ENCODE measurements at places on chromosomes 7 and 10. TPM values are rescaled to one million over a fixed set of nuclear protein-coding genes. Genes with fewer than 3 reads are reported as not detected.

- no peak for DNase-seq
Measured at GRCh38 chr7:66698652-66699205, 41.8 kb upstream of the RABGEF1 start.

- DNase-seq, result no peak
Measured at GRCh38 chr7:150324373-150324961, 1.1 kb upstream of the ACTR3C start.

DNA sequence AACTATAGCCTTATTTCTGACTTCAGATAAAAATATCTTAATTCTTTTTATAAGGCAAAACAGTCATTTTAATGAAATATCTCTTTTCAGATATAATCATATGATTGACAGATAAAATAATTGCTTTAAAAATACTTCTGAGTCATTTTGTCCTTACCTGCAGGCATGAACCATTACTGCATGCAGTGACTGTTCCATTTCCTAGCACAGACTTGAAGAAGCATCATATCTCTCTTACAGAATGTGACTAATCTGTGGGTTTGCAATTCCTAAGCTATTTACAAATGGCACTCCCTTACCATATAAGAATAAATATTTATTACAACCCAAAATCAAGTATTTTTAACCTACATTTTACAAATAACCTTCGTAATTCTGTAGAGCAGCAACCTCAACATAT lies 120.7 kb downstream of the SRPK2 start:
- DNase-seq, result no peak

- no peak for DNase-seq
Measured at GRCh38 chr10:12243864-12244620, 48.1 kb downstream of the CDC123 start.

CPED1 gene
- total RNA-seq, result 58.6 TPM

GRCh38 chr10:19713800-19714525 lies 102.3 kb upstream of the PLXDC2 start:
- DNase-seq, result no peak

- DNase-seq, result no peak
Measured at GRCh38 chr10:22156750-22157149, 61.1 kb downstream of the EBLN1 start.

GRCh38 chr7:901388-902154 lies 25.2 kb downstream of the GET4 start:
- DNase-seq, result peak; percentile 89

GRCh38 chr10:97399843-97400545 lies 1.1 kb downstream of the RRP12 start:
- peak; percentile 43 for DNase-seq

GRID1 gene
- 6.3 TPM for total RNA-seq

PLXDC2 gene
- total RNA-seq, result 92.0 TPM

FAM241B gene
- 4.0 TPM for total RNA-seq

DNA sequence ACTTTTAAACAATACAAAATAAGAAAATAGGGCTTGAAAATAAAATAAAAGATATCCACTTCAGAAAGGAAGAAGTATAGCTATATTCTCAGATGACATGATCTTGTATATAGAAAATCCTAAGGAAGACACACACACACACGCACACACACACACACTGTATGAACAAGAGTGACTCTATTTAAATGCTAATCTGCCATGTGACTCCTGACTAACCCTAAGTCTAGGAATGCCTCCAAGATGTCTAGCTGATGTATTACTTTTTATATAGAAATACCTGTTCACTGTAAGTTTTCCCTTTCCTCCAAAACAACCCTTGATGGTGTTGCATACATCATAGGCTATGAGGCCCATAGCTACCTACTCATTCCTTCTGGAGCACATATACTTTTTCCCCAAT lies 173.1 kb upstream of the LRRTM3 start:
- DNase-seq, result no peak

TUBAL3 gene
- 0.49 TPM for total RNA-seq

DNA sequence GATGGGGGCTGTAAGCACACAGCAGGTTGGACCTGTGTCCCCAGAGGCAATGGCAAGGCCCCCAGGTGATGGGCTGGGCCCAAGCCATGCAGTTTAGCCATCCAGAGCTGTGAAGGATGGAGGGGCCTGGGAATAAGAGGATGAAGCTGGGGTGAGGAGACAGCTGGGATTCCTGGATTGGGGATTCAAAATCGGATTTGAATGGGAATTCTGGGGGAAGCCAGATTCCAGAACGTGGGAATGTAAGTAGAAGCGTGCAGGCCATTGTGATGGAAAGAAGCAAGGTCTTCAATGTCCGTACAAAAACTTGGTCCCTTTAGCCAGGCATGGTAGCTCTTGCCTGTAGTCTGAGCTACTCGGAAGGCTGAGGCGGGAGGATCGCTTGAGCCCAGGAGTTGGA lies 9.8 kb downstream of the SH2B2 start:
- DNase-seq, result no peak

DNA sequence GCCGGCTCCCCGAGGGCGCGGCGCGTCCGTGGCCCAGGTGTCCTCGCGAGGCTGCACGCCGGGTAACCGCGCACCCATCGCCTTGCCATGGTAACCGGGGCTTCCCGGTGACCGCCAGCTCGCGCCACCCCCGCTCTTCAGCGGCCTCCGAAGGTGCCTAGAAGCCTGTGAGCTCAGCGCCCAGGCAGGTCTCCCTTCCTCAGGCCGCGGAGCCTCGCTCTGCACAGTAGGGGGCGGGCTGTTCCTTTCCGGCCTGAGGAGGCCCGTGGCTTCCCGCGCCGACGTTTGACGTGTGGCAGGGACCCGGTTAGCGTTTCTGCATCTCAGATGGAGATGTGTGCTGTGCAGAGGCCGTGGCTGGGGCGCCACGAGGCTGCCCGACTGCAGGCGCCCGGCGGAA lies 117.1 kb downstream of the DYNC2I1 start:
- DNase-seq, result no peak

CTAGE8 gene
- 3.1 TPM for total RNA-seq

ADAM8 gene
- 12.7 TPM for total RNA-seq

DNA sequence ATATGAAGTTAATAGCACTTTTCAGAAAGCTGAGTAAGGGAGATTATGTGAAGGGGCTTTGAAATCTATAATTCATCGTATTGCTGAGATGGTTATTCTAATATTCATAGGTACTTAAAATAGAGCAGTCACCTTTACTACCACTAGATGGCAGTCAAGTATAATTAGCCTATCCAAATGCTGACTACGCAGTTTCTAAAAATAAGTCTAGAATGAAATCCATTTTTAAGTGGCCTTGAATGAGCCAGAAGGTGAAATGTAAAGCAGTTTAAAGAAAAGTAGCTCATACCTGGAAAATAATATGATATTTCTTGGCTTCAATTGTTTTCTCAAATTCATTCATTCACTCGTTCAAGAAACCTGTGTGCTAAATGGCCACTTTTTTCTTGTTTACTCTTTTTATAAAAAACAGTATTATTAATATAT lies 1277.1 kb downstream of the GATA3 start:
- no peak for DNase-seq

DNA sequence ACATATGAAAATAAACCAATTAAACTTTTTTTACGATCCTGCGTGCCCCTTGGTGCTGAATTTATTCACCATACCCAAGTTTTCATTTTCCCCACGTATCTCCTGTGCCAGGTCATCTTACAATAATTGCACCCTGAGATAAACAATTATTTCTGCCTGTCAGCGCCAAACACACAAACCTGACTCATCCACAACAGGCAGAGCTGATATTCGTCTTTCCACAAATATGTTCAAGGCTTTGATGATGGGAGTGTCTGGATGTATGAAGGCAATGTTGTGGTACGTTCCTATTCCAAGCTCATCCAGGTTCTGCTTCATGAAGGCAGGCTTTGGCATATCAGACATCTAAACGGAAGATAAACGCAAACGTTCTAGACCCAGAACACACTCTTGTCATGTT lies 45.8 kb upstream of the RHEB start:
- no peak for DNase-seq

ZNF503 gene
- total RNA-seq, result 15.9 TPM

DNA sequence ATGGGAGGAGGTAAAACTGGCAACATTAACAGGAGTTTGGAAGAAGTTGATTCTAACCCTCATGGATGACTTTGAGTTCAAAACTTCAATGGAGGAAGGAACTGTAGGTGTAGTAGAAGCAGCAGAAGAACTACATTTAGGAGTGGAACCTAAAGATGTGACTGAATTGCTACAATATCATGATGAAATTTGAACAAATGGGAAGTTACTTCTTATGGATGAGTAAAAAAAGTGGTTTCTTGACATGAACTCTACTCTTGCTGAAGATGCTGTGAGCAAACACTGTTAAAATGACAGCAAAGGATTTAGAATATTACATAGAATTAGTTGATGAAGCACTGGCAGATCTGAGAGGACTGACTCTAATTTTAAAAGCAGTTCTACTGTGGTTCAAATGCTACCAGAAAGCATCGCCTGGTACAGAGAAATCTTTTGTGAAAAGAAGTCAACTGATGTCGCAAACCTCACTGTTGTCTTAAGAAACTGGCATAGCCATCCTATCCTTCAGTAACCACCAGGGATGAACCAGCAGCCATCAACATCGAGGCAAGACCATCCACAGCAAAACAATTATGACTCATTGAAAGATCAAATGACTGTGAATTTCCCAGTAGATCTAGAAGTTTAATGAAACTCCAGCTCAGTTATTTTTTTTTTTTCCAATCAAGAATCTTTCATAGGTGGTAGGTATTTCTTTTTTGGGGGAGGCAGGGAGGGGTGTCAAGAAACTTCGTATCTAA lies 20.8 kb downstream of the BRAF start:
- DNase-seq, result no peak

GIMAP7 gene
- 16.9 TPM for total RNA-seq

DNA sequence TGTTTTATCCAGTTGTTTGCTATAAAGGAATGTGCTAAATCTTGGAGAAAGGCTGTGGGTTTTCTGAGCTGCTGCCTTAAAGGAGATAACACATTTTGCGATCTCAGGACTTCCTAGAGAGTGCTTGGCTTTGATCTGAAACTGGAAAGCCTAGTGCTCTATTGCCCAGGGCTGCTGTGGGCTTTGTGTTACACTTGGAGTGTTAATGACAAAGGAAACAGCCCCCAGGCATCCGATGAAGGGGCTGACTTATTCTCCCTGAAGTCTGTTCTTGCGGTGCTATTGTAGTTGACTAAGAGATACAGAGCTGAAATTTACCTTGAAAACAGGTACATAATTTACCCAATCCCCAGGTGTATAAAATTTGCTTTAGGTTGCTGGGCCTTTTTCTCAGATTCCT lies 74.5 kb downstream of the SND1 start:
- no peak for DNase-seq

LRGUK gene
- total RNA-seq, result 2.4 TPM

DNA sequence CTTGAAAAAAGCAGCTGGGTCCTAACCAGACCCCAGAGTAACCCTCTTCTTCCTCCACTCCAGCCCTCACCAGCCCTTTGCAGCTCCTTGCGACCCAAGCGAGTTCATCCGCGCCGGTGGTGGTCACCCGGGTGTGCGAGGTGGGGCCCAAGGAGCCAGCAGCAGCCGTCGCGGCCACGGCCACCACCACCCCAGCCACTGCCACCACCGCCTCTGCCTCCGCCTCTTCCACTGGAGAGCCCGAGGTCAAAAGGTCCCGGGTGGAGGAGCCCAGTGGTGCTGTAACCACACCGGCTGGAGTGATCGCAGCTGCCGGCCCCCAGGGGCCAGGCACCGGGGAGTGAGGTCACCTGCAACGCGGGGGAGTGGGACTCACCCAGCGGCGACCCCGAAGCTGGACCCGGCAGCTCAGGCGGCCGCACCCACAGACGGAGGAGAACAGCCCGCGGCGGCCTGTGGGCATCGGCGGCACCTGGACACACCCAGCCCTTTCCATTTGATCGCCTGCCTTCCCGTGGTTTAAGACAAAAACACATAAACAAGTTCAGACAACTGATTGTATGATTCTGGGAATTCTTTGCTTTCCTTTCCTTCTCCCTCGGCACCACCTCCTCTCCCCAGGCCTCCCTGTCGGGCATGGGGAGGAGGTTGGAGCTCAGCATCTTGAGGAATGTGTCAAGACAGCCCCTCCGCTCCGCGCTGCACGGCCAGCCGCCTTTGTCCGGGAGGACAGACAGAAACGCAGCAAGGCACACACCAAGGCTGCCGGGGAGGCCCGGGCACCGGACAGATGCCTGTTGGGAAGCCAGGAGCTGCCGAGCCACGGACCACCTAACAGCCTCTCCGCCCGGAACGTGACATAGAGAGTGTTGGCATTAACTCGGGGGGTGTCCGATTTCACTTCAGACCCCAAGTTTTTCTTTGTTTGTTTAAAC lies 13.0 kb upstream of the AP5Z1 start:
- no peak for DNase-seq

PVRIG gene
- 3.1 TPM for total RNA-seq

GRCh38 chr7:6579446-6579845 lies 2.2 kb downstream of the ZDHHC4 start:
- DNase-seq, result no peak

DNA sequence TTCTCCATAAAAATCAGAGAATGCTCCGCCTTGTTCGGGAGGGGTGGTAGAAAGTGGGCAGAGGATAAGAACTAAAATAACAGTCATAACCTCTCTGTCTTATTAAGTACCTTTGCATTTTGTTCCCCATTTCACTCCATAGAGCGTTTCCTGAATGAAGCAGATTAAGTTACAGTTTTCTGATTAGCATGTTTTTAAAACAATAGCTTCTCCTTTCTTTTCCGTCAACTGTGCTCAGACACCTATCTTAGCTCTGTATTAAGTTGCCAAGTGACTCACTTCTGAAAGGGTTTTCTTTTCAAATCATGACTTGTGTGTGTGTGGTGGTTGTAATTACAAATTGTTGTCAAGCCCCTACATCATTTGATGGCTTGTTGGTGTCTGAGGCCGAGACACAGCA lies 1.4 kb downstream of the HABP2 start:
- no peak for DNase-seq

DNA sequence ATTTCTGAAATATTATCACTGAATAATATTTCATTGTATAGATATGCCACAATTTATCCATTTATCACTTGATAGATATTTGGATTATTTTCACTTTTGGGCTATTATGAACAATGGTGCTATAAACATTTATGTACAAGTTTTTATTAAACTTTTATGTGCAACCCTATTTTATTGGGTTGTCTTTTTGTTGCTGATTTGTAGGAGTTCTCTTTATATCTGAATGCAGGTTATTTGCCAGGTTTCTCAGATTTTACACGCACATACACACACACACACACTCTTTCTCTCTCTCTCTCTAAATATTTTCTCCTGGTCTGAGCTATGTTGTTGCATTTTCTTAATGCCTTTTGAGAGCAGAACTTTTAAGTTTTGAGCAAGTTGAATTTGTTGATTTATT lies 36.2 kb downstream of the ADK start:
- no peak for DNase-seq

NME8 gene
- total RNA-seq, result 0.89 TPM

DNA sequence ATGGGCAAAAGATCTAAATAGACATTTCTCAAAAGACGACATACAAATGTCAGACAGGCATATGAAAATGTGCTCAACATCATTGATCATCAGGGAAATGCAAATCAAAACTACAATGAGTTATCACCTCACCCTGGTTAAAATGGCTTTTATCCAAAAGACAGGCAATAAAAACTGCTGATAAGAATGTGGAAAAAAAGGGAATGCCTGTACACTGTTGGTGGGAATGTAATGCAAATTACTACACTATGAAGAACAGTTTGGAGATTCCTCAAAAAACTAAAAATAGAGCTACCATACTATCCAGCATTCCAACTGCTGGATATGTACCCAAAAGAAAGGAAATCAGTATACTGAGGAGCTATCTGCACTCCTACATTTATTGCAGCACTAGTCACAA lies 18.0 kb downstream of the GSDME start:
- DNase-seq, result no peak

Data from mucosa of gallbladder (tissue), 1 donor.